ENCODE measurements at places on chromosomes 2 and 18.

GRCh38 chr2:234930397-234930796, 21.4 kb upstream of the SH3BP4 start:
- DNase-seq = no peak

- no peak for DNase-seq
Observed at GRCh38 chr2:197096649-197097048, 170.1 kb upstream of the PGAP1 start.

- DNase-seq = no peak
Observed at GRCh38 chr2:240410808-240411207, 24.7 kb upstream of the GPC1 start.

GRCh38 chr18:35158728-35159450, 81.9 kb upstream of the ZNF397 start:
- DNase-seq = no peak

- DNase-seq = no peak
Observed at GRCh38 chr2:222669353-222669752, 2.1 kb upstream of the MOGAT1 start.

DNA sequence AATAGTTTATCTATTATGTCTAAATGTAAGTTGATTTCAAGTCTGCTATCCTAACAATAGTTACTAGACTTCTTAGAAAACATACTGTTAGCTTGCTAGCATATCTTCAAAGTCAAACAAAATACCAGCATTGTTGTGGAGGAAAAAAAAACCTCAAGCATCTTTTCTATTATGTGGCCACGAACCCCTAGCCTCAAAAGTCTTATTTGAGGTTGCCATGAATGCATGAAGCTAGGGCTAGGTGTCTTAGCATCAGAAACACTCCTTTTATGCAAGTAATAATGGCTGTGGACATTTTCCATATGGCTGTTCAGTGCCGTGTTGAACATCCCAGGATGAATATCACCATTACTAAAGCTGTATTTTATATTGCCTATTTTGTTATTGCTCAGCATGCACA, 86.6 kb upstream of the OTX1 start:
- DNase-seq = no peak

DNA sequence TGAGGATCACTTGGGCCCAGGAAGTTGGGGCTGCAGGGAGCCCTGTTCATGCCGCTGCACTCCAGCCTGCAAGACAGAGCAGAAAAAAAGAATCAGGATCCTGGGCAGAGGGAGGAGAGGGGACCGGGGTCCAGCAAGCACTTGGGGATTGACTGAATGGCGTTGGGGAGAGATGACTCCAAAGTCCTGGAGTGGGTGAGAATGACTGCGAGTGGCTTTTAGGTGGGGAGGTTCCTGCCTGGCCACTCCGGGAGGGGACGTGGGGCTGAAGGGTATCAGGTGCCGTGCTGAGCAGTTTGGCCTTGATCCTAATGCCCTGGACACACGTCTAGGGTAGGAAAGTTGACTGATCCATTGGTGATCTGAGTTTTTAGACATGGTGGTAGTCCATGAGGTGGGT, 3.5 kb upstream of the NFATC1 start:
- no peak for DNase-seq

DNA sequence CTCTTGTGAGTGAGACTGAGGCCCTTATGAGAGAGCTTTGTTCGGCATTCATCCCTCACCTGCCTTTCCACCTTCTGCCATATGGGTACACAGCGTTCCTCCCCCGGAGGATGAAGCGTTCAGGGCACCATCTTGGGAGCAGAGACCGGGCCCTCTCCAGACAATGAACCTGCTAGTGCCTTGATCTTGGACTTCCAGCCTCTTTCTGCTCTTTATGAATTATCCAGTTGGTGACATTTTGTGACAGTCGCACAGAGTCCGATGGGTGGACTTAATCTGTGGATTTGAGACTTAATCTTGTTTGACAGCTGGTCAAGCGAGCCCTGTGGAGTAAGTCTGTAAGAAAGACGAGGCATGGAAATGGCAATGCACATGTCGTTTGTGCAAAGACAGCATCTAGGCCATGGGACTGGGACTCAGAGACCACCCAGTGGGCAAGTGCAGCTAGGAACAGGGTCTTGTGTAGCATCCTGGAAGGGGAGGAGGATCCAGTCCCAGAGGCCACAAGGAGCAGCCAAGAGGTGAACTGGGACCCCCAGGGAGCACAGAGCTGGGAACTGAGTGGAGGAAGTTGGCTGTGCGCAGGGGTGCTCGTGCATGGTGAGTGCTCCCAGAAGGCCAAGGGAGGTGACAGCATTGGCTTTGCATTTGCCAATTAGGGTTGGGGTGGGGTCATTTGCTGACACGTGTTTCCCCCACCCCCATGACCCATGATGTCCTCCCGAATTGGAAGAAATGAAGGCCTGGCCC, 69.5 kb upstream of the HDAC4 start:
- DNase-seq = no peak

DNA sequence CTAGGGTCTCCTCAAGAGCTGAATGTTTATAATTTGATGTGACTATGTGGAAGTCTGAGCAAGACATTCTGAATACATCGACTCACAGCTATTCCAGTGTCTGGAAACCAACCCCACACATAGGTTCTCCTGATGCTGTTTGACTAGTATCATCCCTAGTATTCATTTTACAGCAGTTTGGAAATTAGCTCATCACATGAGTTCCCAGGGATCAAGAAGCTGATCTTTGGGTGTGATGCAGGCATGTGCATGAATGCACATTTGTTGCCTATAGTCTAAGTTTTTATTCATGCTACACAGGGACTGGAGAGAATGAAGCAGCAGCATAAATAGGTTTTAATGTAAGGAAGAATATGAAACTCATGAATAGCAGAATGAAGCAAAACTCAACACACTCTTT, 284.3 kb upstream of the SPRED2 start:
- DNase-seq = no peak

DNA sequence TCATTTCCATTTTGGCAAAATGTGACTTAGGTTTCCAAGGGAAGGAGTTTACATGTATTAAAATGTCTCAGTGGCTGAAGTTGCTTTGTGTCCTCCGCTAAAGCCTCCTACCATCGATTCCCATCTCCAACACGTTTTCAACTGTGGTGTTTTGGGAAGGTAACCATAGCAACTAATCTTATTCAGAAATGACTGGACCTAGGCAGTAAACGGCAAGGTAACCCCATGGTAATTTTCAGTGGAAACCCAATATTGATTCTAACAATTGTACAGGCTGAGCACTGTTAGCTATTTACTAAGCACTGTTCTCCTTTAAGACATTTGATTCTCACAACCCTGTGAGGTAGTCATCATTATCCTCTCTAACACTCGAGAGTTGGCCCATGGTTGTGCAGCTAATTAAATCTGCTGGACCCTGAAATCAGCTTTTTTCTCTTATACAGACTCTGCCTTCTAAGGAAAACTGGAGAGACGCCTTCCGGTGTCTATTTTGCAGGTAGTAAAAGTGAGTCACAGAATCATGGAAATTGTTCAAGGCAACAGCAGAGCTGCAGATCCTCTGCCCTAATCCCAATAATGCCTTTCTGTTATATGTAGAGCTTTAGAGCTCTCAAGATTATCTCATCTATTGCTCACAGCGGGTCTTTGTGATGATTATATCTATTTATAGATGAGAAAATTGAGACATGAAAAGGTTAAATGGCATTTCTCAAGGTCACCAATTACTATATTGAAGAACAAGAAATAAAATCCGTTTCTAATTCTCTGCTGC, 36.2 kb downstream of the FASTKD2 start:
- no peak for DNase-seq

DNA sequence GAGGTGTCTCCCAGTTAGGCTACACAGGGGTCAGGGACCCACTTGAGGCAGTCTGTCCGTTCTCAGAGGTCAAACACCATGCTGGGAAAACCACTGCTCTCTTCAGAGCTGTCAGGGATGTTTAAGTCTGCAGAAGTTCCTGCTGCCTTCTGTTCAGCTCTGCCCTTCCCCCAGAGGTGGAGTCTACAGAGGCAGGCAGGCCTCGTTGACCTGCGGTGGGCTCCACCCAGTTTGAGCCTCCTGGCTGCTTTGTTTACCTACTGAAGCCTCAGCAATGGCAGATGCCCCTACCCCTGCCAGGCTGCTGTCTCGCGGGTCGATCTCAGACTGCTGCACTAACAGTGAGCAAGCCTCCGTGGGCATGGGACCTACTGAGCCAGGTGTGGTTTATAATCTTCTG, 346.3 kb downstream of the CELF4 start:
- DNase-seq = no peak

DNA sequence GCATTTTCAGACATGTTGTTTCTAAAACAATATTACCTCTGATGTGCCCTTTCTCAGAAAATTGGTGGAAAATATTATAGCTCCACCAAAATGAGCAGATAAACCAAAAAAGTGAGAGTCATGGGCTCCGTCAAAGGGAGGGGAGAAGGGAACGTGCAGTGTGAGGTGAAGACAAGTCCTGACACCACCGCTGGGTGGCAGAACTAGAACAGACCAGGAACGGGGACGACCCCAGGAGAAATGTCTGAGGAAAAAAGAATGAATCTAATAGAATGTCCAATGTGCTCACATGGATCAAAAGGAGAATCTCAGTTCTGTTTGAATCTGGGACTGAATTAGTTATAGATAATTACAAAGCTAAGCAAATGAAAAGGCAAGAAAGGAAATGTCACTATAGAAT, 22.6 kb upstream of the BCL2 start:
- no peak for DNase-seq

- DNase-seq = no peak
Observed at GRCh38 chr18:75360215-75360614, 67.3 kb downstream of the SMIM21 start.

GRCh38 chr2:218282173-218282991, 9.9 kb downstream of the TMBIM1 start:
- DNase-seq = no peak

DNA sequence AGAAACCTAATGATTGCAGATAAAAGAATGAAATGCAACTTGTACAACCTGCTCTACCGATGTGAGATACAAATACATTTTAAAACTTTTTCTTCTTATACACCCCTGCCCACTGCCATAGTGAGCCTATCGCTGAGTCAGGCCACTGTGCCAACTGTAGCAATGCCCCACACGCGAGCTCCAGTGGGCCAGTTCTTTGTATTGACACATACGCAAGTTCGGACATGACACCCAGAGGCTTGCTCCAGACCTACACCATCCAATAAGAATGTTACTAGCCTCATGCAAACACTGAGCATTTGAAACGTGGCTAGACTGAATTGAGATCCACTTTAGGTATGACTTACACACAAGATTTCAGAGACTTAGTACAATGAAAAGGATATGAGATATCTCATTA, 340.1 kb downstream of the ARHGAP15 start:
- DNase-seq = no peak

DNA sequence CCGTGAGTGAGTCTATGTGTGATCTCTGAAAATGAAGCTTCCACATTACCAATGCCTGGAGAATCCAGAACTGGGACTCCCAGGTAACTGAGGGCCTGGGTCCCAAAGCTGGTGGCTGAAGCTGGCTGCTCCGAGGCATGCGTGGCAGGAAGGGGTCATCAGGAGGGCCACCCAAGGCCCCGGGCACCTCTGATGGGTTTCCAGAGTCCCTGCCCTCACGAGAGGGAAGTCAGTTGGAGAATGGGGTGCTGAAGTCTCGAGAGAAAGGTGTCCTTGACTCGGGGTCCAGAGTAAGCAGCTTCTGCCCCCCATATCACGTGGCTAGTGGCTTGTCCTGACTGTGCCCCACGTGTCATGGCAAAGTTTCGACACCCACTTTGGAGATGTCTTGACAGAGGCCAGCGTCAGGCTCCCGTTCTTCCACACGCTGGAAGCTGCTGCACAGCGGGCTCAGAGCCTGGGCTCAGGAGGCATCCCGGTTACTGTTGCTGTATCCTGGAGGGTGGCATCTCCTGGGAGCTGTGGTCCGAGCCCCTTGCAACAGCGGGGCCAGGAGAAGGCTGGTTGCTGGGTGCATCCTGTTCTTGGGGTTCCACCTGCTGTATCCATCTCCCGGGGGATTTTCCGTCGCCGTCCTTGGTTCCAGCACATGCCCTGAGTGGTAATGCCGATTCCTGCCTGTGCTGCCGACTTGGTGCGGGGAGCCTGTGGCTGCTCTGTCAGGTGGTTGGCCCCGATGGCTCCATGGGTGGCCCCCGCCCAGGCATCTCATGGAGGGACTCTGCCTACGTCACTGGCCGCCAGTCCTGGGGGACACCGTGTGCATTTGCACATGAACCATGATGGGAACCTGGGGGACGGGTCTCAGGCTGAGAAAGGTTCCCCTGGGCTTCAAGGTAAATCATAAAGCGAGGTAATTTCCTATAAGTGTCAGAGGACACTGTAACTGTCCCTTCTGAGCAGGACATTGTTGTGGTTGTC, 183.3 kb upstream of the HDAC4 start:
- no peak for DNase-seq

DNA sequence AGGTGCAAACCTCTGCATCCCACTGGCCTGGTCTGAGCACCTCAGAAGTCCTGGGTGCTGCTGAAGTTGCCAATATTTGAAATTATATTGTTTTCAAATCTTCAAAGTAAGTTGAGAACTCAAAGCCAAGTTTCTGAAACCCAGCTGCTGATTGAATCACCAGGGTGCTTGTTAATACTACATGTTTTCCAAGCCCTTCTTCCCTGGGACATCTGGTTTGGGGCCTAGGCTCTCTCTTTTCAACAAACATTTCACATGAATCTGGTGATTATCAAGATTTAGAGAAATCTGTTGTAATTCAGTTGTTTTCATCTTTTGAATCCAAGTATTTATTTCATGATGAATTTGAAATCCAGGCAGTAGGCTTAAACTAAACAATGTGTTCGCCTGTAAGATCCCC, 24.4 kb downstream of the MLPH start:
- DNase-seq = no peak

DNA sequence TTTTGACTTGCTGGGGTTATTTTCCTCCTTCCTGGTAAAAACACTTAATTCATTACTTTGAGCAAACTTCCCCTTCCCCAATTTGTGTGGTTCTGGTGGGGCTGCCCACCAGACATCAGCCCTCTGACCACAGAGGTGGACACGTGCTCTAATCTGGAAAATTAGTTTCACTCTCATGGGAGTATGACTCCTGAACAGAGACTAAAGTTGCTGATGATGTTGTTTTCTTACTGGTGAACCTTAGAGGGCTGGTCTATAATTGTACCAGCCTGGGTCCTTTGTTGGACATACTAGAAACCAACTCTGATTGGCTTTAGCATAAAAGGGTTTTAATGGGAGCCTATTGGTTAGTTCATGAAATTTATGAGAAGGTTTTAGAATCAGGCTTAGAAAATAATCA, 54.1 kb upstream of the ACYP2 start:
- no peak for DNase-seq

GRCh38 chr2:44744961-44745892, 196.3 kb upstream of the SIX3 start:
- no peak for DNase-seq
